Progenitor cell of endocrine pancreas (in vitro differentiated cells): ENCODE measurements at places on chromosomes 2 and 18. TPM values are rescaled to one million over a fixed set of nuclear protein-coding genes. Genes with fewer than 3 reads are reported as not detected.

DNA sequence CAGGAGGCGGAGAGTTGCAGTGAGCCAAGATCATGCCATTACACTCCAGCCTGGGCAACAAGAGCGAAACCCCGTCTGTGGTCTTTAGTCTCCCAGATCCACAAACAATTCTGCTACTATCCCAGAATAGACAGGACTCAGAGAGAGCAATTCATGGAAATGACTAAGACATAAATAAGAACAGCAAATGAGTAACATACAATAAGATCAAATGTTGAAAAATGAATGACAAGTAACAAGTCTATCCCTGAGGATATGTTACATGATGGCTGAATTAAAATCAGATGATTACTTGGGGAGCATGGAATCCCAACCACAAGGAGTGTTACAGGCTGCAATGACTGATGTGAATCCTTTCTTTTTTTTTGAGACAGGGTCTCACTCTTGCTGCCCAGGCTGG, 10.3 kb downstream of the ARL5A start:
- DNase-seq: no peak

Gene LONRF2
- 8.4 and 9.2 TPM in 2 replicates for total RNA-seq

GRCh38 chr2:65737452-65738011, 305.1 kb upstream of the SPRED2 start:
- no peak for DNase-seq

Gene RAMP1
- 90.1 and 105 TPM in 2 replicates for total RNA-seq

GRCh38 chr2:44708661-44709000, 232.9 kb upstream of the SIX3 start:
- DNase-seq: no peak

Gene CCDC85A
- 1.1 TPM in 2 replicates for total RNA-seq

GRCh38 chr18:9779630-9780029, 71.5 kb downstream of the RAB31 start:
- no peak for DNase-seq

DNA sequence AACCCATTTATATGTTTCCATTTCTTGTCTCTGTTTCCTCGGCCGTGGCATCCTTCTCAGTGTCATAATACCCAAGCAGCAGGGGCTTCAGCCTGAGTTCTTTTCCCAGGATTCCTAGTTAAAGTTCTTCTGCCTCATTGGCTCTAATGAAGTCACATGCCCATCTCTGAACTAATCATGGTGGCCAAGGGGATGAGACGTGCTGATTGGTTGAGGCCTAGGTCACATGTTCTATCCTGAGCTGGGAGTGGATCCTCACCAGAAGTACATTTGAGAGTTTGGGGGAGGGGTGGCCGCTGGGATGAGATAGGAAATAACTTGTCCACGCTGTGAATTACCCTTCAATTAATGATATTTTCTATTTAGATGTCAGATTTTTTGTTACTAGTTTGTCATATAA, 3.8 kb upstream of the UGT1A5 start:
- no peak for DNase-seq

Gene BBS5
- total RNA-seq: 8.2 and 8.3 TPM in 2 replicates

DNA sequence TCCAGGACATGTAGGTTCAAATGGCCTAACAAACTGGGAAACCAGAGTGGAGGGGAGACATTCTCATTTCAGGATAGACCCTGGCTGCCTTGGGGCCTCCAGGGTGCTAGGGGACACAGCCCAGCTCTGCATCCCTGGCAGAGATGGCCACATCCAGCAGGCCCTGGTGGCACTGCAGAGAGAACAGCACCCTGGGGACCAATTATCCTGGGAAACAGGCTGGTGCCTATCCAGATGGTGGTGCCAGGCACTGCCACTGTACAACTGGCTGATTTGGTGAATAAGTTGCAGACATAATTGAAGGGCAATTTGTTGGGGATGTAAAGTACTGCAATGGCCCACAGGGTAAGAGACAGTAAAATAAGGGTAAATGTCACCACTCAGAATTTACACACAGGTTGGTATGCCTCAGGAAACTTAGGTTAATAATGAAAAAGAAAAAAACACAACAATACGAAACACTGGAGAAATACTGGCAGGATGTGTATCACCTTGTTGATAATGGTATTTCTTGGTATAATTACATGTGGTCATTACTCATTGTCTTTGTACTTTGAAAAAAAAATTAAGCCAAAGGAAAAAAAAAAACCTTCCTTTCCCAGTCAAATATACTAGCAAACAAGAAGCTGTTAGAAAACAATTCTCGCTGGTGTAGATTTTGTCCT, 12.8 kb upstream of the SFTPB start:
- DNase-seq: no peak

Gene HOXD3
- total RNA-seq: not detected in 2 replicates

DNA sequence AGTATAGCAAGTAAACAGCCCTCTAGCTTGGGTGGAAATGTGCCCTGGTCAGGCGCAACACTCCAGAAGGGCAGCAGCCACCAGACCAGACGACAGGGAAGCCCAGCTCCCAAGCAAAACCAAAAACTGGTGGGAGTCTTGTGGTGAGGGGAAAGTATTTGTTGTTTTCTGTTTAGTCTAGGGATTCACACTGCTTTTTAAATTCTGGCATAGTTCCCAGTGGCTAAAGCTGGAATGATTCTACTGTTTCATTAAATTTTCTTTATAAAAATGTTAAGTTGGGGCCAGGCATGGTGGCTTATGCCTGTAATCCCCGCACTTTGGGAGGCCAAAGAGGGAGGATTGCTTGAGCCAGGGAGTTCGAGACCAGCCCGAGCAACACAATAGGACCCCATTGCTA, 38.5 kb downstream of the MERTK start:
- DNase-seq: no peak

- DNase-seq: no peak
These were observed 79.5 kb downstream of the ITGA4 start for GRCh38 chr2:181536730-181537129.

DNA sequence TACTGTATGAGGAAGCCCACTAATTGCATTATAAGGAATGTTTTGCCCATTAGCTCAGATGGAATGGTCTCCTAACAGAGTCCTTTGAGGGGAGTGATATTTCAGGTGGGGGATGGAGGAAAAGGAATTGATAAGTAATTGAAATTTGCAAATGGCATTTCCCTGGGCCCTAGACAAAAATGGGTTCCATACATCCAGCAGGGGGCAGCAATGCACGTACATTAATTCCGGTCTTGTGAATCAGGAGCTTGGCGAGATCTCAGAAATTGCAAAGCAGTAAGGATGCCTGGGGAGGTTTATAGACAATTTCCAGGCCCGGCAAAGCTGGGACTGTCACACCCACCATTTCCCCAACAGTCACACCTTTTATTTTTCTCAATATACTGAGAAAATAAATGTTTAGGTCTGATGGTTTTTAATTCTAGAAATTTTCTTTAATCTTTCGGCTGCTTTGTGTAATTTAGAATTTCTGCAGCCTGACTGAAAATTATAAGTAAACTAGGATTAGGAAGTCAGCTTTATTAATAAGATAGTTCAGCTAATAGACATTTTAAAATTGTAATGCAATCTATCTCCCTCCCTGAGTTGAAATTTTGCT, 122.8 kb downstream of the LYPD1 start:
- peak; percentile 51 for DNase-seq

Gene DCTN1
- total RNA-seq: 178 and 195 TPM in 2 replicates

DNA sequence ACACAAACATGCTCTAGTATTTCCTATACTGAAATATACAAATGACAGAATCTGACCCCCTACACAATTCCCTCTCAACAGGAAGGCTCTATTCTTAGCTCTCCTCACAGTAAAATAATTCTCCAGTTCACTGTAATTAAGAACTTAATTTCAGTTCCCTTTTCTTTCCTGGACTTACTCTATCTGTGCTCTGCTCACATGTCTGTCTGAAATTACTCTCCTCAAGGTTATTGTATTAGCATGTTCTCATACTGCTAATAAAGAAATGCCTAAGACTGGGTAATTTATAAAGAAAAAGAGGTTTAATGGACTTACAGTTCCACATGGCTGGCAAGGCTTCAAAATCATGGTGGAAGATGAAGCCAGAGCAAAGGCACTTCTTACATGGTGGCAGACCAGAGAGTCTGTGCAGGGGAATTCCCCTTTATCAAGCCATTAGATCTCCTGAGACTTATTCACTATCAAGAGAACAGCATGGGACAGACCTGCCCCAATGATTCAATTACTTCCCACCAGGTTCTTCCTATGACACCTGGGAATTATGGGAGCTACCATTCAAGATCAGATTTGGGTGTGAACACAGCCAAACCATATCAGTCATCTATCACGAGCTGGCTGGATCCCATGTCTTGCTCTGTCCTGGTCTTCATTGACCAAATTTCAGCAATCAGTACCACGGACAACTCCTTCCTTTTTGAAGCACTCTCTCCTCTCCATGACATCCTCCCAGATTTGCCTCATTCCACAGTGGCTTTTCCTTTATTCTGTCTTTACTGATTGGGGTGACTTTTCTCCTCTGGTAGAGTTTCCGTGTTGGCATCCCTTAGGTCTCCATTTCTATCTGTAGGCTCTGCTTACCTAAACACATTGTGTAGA, 110.9 kb downstream of the GALR1 start:
- no peak for DNase-seq

GRCh38 chr2:207630491-207630890, 5.3 kb upstream of the METTL21A start:
- no peak for DNase-seq

Gene ALLC
- total RNA-seq: 0.16 TPM in 1 of 2 replicates, not detected in the other

Gene LAMA3
- total RNA-seq: 0.84 and 1.2 TPM in 2 replicates

Gene TMEM87B
- 15.4 and 15.9 TPM in 2 replicates for total RNA-seq

DNA sequence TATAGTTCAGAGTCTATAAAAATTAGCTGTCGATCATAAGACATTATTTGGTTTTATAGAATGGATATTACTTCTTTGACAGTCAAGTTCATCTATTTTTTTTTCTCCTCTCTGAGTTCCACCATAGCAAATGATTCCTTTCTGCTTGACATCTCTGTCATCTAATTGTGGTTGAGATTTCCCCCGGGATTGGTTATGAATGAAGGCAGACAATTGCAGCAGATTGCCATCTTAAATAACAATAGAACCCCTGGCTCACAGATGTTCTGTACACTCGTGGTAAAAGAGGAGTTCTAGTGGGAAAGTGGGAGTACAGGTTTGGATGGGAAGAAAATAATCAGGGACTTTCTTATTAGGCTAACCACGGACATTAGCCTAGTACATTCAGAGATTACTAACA, 292.1 kb upstream of the NRXN1 start:
- DNase-seq: no peak

- DNase-seq: no peak
These were observed 62.2 kb downstream of the MYCN start for GRCh38 chr2:16002575-16002974.

Gene MROH2A
- not detected in 2 replicates for total RNA-seq

GRCh38 chr2:173983391-173983871, 18.3 kb upstream of the SP3 start:
- DNase-seq: no peak

DNA sequence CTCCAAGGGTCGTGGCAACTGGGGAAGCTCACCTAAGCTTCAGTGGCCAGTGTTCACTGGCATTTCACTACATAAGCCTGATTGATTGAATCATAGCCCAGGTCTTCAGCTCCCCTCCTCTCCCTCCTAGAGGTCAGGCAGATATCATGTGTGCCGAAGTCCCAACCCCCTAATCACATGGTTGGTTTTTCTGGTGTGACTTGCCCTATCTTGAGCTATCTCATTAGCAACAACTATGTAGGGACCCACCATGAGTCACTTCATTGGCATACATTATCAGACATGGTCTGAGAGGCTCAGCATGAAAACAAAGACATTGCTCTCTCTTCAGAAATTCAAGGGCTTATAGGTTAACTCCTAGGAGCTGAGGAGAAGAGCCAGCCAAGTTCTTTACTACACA, 76.8 kb downstream of the LYPD1 start:
- no peak for DNase-seq

DNA sequence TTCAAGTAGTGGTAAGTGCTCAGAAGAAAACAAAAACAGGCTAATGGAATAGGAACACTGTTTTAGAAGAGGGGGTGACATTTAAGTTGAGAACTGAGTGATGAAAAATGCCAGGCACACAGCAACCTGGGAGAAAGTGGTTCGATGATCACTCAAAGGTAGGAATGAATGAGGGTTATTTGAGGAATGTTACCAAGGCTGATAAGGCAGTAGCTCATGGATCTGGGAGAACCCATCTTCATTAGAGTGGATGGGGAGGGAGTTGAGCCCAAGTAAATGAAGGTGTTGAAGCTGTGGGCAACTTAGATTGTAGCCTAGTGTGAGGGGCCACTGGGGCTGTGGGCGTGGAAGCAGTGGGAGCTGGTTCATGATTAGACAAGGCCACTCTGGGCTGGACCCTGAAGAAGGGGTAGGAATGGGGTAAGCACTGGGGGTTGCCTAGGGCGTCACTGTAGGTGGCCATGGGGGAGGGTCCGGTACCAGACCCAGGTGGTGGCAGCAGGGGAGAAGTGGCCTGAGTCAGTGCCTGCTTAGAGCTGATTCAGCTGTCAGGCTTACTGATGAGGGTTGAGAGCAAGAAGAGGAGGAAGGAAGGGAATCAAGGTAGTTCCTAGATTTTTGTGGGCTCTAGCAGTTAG, 22.5 kb upstream of the LYPD6B start:
- no peak for DNase-seq

Gene NEU2
- not detected in 2 replicates for total RNA-seq
